Right ventricle myocardium superior (tissue), 1 donor: ENCODE measurements at places on chromosomes 16 and 17. TPM values are rescaled to one million over a fixed set of nuclear protein-coding genes. Genes with fewer than 3 reads are reported as not detected.

Gene OR3A3
- not detected for total RNA-seq

Gene TEKT5
- total RNA-seq, result not detected

Gene HSD11B2
- 0.89 TPM for total RNA-seq

Gene GDPD3
- 2.6 TPM for total RNA-seq

Gene CCL5
- 1.6 TPM for total RNA-seq

Gene ICAM2
- total RNA-seq, result 31.9 TPM

Gene XAF1
- 16.6 TPM for total RNA-seq

Gene CDH11
- 9.7 TPM for total RNA-seq

Gene MYH8
- not detected for total RNA-seq
